ENCODE measurements at places on chromosomes 3 and 15.

DNA sequence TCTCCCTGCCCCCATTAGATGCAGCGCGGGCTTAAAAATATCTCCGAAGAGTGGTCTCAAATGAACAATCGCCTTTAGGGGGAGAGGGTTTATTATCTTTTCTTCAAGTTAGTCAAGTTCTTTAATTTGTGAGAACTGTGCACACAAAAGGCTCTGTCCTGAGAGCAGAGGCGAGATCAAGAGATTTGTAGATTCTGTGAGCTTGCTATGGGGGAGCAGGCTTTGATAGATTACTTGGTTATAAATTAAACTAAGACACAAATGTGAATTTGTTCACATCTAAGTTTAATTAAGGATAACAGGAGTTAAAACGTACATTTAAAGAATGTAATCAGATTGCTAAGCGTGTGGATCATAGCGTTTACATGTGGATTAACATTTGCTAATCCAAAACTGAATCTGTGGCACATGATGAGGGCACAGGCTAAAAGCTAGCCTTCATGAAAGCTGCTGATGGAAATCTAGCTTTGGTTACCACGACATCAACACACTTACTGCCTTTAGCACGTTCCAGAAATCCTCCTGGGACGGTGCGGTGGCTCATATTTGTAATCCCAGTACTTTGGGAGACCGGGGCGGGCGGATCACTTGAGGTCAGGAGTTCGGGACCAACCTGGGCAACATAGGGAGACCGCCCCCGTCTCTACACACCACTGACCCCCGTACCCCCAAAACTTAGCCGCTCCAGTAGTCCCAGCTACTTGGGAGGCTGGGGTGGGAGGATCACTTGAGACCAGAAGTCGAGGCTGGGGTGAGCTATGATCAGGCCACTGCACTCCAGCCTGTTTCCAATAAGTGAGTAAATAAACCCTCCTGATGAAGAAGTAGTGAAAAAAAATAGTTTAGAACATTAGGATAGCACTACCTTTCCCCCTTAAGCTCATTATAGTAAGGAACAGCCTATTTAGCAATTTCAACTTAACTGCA lies 1.0 kb upstream of the PRTG start:
- DNase-seq: no peak

GRCh38 chr3:17672506-17672905 lies 69.9 kb downstream of the TBC1D5 start:
- DNase-seq: no peak

GRCh38 chr3:108346301-108347227 lies 50.2 kb downstream of the HHLA2 start:
- DNase-seq: no peak

DNA sequence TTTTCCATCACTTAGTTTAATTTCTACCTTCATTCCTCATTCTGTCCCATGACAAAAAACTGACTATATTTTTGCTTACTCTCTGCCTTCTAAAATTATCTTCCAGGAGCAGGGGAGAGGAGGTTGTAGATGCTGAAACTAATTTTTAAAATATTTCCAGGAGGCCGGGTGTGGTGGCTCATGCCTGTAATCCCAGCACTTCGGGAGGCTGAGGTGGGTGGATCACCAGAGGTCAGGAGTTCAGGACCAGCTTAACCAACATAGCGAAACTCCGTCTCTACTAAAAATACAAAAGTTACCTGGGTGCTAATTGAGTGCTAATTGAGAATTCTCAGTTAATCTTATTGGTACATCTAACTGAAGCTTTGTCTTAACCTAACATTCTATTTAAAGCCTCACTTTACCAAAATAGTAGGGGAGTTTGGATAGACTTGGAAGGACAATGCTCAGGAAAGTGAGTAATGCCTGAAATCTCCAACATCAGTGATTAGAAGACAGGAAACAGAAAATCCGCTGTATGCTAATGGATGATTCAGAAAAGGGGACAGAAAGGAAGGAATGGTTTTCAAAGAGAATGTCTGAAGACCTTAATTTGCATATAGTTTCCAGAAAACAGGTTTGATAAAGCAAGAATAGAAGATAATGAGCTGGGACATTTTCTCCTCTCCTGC lies 336.1 kb downstream of the GBE1 start:
- no peak for DNase-seq

DNA sequence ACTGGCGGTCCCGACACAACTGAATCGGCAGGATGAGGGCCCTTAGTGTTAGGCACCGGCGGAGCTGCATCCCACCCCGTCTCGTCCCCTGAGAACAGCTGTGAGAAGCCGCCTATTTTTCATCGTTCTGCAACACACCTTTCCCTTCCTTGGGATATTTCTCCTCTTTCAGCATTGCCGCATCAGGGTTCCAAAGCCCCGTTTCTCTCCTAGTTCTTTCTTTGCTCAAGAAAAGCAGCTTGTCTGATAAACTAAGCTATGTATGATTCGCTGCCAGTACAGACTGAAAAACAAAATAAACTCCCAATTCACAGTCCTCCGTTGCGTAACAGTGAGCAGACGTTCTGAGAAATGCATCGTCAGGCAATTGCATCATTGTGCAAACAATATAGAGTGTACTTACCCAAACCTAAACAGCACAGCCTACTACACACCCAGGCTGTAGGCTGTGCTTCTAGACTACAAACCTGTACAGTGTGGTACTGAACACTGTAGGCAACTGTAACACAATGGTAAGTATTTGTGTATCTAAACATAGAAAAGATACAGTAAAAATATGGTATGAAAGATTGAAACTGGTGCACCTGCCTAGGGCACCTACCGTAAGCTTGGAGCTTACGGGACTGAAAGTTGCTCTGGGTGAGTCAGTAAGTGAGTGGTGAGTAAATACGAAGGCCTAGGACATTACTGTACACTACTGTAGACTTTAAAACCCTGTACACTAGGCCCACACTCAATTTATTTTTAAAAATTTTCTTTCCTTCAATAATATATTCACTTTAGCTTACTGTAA lies 8.9 kb upstream of the ADAMTS17 start:
- DNase-seq: no peak

DNA sequence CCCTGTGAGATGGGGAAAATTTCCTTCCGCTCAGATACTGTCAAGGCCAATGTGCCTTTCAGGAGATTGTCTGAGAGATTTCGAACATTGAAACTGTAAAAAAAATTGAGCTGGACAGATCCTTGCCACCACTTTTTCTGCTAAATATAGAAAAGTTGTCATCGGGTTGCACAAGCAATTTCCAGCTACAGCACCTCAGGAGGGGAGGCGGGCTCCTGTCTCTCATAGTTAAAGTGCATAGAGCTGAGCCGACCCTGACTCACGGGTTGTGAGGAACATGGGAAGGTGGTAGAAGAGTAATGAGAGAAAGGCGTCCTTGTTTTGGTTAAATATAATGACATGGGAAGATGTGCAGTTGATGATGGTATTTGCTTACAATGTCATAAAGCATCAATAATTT lies 160.6 kb upstream of the ICE2 start:
- no peak for DNase-seq

DNA sequence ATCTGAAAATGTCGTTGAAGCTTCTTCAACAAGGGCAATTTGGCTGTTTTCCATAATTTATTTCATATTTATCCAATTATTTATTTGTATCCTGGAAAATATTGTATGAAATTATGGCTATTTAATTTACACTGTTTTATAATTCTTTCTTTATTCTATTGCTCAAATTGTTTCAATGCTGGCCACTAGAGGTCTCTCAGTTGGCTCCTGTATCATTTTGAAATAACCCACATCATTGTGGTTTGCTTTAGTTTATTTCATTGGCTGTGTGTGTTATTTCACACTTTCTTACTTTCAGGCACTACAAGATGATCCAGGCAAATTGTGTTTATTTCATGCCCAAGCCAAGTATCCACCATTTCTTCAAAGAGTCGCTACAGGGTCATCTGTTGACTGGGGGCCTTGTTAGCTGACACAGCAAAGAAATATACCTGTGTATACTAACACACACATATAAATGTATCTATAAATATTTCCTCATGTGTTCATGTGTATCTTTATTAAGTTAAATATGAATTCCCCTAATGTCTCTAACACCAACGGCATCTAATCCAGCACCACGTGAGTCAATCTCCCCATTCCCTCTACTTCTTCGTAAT lies 86.2 kb downstream of the NPAP1 start:
- DNase-seq: no peak

DNA sequence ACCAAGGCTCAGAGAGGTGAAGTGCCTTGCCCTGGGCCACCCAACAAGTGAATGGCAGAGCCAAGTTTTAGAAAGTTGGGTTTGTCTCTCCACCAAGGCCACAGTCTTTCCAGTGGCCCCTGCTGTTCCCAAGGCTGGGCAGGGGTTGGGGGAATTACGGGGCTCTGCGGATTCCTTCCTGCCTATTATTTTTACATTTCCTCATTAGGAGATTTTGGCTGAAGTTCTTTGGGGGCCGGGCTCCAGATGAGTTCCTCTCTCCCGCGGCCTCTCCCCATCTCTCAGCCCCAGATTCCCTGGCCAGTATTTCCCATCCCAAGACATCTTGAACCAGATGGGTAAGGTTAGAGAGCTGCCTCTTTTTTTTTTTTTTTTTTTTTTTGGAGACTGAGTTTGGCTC lies 44.0 kb upstream of the SMAD6 start:
- no peak for DNase-seq
